ENCODE measurements at places on chromosomes 7 and 10.

DNA sequence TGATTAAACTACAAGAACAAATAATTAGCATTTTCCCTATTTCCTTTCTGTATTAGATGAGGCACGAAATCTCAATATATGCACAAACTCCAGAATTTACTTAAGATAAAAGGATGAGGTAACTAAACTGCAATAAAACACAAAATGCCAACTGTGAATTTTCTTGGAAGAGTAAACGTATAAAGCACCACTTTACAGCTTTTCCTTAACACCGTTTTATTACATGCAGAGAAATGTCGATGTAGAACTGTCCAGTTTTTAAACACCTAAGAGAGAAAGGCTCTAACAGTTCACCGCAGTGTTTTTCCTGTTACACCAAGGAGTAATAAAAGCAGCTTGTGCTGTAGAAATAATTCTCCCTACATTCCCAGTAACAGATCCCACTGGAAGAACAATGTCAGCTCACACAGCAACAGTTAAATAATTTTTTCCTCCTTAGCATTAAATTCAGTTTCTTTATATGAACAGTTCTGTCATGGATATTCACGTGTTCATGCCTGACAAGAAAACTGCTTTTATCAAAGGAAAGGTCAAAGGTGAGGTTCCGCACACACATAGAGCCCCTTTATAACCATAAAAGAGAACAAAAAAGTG is 52.0 kb downstream of the MINDY3 start:
- no peak for DNase-seq

- DNase-seq: peak; percentile 43
These were observed 94.4 kb upstream of the SEMA3C start for GRCh38 chr7:81013083-81013817.

- no peak for DNase-seq
These were observed 244.6 kb downstream of the PHTF2 start for GRCh38 chr7:78043159-78043558.

DNA sequence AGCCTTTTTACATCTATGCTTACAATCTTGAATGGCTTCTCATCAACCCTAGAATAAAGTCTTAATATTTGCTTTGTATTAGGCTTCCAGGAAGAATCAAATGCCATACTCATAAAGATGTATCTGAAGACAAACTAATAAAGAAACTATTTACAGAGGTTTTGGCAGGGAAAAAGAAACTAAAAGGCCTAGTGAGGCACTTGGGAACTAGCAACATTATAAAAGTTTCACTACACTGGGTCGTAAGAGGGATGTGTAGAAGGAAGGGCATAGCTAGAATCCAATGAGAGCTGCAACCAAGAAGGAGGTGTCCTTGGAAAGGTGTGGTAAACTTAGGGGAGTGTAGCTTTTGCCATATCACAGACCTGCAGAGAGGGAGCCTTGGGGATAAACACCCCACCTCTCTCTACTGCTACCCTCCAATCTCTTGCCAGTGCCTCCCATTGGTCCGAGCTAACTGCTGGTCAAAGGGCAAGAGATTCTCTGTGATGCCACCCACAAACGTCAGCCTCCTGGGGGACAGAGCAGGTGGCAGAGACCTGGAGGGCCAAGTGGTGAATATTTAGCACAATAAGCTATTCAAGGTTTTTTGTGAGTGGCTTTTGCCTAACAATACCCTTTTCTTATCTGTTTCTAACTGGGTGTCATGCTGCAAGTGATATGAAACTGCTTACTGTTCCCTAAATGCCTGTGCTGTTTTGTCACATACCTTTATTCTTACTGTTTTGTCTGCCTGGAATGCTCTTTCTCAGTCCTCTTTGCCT is 60.7 kb downstream of the CPED1 start:
- no peak for DNase-seq

DNA sequence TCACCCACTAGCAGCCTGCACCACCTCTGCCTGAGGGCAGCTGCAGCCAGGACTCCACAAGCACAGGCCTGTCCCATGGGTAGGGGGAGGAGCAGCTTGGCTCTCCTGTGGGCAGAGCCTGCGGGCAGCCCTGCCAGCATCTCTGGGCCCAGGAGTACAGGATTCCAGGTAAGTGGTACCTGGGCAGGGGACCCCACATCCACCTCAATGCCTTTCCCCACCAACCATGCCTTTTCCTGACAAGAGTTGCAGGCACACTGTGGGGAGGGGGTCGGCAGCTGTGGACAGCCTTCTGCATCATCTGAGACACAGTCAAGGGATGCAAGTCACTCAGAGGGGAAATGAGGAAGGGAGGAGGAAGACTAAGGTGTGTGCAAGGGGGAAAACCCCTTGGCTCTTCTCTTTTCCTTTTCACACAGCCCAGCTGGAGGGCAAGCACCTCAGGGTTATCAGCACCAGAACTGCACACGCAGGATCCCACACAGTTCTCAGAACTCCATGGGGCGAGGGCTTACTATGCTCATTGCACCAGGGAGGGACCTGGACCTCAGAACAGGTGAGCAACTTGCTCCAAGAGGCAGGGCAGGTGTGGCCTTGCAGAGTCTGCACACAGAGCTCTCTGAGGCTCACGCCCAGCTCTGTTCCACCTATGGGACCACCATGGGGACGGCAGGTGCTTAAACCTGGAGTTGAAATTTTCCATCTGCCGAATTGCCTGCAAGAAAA is 16.5 kb upstream of the ANTXRL start:
- no peak for DNase-seq

GRCh38 chr7:96952974-96953391 is 52.4 kb upstream of the DLX6 start:
- DNase-seq: peak; percentile 14

DNA sequence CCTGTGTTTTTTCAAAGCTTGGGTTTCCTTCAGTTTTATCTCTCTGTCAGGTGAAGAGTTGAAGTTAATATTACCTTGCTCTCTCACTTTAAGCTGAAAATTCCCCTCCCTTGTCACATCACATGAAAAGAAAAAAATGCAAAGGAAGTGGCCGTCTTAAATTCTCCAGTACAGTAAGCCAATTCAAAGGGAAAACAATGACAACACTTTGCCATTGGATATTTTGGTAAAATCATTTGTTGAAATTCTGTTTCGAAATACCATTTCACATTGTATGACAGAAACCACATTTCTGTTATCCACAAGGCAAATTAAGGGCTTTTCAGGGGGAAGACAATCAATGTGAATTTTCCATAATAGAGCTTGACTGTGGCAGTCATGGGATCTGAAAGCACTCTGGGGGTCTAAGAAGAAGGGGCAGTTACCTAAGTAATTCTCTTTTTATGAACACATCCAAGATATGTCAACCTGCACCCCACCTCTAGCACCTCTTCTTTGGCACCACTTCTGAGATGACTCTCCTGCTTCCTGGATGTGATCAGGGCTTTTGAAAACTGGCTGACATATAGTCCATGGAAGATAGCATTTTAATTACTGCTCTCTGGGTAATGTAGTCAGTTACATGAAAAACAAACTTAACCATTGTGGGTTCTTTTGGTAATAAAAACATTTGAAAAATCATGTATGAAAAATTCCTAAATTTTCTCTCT is 63.8 kb downstream of the ENTPD1 start:
- DNase-seq: no peak

DNA sequence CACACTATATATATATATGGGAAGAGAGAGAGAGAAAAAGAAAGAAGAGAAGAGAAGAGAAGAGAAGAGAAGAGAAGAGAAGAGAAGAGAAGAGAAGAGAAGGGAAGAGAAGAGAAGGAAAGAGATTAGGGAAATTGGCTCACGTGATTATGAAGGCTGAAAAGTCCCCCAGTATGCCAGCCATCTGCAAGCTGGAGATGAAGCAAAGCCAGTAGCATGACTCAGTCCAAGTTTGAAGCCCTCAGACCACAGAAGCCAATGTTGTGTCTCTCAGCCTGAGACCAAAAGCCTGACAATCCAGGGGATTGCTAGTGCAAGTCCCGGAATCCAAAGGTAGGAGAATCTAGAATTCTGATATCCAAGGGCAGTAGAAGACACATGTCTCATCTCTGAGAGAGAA is 206.3 kb upstream of the PRSS1 start:
- no peak for DNase-seq

GRCh38 chr7:155992107-155992506 is 179.8 kb upstream of the SHH start:
- DNase-seq: no peak

GRCh38 chr10:19561181-19561580 is 255.1 kb upstream of the PLXDC2 start:
- DNase-seq: no peak

DNA sequence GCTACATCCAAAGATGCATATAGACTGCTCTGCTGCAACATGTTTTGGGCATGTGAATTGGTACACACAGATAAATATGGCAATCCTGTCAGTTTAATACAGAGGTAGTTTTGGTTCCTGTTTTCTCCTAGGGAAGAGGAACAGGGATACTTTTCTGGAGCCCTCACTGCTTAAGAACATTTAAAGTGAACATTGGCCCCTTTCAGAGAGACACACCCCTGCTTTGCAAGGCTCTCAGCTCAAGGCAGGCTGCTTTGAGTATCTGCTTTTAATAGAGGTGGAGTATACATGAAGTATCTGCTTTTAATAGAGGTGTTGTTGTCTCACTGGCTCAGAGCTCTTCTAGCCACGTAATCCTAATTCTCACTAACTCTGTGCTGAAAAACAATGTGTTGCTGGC is 38.9 kb downstream of the CYP51A1 start:
- DNase-seq: no peak
